Endodermal cell (in vitro differentiated cells): ENCODE measurements at places on chromosomes 2 and 18. TPM values are rescaled to one million over a fixed set of nuclear protein-coding genes. Genes with fewer than 3 reads are reported as not detected.

Gene IL1F10
- total RNA-seq, result not detected in 2 replicates

DNA sequence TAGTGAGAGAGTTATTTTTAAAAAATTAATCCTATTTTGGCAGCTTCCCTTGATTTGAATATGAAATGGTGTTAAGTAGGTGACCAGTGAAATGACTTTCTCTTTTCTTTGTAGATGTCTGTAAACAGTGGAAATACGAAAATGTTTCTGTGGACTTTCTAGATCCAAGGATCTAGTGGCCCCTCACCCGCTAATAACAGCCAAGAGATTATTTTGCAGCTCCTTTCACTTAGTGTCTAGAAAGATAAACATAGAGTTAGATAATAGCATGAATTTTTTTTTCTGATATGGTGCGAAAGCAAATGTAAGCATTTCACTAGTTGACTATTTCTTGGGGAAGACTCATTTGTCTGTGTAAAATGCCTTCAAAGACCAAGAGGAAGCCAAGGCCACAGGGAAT, 57.7 kb downstream of the ARHGAP15 start:
- no peak for DNase-seq

- DNase-seq, result no peak
Observed at GRCh38 chr2:101120124-101120996, 30.8 kb downstream of the TBC1D8 start.

DNA sequence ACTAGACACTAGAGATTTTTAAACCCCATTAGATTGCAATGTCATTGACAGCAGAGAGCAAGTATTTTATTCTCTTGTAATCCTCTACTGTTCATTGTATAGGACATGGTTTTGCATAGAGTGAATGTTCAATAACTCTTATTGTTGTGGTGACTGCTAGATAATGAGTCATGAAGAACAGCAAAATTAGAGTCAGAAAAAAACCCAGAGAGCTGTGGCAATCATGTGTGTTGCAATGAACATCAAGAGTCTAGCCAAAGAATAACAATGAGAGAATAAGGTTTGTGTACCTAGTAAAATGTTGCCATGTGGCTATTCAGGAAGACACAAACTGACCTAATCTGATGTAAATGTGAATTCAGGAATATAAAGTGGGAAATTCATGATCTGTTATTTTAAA, 684.0 kb downstream of the DSC3 start:
- no peak for DNase-seq

Gene TRABD2A
- 4.3 and 4.8 TPM in 2 replicates for total RNA-seq

- DNase-seq, result no peak
Observed at GRCh38 chr2:217095511-217096205, 235.8 kb upstream of the TNP1 start.

Gene SPATA3
- total RNA-seq, result not detected in 2 replicates

Gene PLCL1
- 0.11 to 0.15 TPM in 2 of 3 replicates, not detected in the other for total RNA-seq

Gene CFC1
- 0.93 to 1.4 TPM in 2 of 3 replicates, not detected in the other for total RNA-seq

- DNase-seq, result no peak
Observed at GRCh38 chr2:203326356-203326755, 1.8 kb upstream of the ABI2 start.

DNA sequence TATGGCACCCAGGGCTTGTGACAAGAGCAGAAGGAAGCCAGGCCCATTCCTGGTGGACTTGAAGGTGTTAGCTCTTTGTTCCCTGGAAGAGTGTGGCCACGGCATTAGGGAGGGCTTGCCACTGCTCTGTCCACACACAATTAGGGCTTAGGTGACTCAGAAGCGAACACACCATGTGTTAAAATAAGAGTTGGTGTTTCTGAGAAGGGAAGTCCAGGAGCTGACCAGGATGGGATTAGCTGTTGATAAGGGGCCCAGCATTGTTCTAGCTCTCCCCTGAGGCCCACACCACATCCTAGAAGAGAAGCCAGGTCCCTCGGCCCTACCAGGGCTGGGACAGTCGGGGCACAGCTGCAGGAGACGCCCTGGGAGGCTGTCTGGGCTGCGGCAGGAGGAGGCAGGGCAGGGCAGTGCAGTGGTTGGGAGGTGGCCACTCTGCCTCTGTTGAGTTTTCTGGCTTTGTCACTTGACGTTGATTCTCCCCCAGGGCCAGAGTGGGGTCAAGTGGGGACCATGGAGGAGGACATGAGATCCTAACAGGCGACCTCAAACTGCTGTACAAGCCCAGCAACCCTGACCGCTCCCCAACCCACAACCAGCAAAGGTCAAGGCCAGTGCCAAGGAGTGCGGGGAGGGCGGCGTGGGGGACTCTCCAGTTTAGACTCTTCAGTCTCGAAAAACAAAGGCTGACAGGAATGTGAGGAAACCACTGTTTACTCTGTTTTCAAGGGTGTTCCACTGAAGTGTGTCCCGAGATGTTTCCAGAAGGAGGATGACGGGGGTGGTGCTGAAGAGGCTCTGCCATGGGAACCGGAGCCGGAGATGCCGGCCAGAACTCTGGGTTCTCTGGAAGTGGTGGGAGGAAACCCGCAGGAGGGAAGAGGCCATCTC, 16.8 kb downstream of the GNLY start:
- no peak for DNase-seq

DNA sequence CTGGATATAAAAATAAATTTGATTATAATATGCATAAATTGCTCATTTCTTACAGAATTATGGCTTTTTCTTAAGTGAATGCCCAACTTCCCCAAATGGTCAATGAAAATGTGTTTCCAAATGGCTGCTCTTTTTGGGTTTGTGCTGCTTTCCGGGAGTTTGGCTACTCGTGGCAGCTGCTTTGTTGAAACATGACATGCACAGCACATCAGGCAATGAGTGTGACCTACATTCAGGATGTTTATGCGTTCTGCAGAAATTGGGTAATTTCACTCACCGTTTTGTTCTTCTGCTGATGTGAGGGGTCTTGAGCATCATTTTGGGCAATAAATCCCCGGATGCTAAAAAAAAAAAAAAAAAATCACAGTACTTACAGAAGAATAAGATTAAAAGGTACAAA, 825.0 kb upstream of the KLHL29 start:
- DNase-seq, result no peak
